Kidney glomerular epithelial cell (primary cell): ENCODE measurements at places on chromosomes 5 and 9.

- DNase-seq = no peak
Observed at GRCh38 chr5:126366199-126366560, 57.0 kb upstream of the GRAMD2B start.

- no peak for DNase-seq
Observed at GRCh38 chr9:133421615-133422542, at the start of gene ADAMTS13. Gene ADAMTS13, plus strand, starts transcription at chr9:133422367. Its CDS starts 77 bp downstream, at chr9:133422444.

- DNase-seq = no peak
Observed at GRCh38 chr5:157740229-157740610, 3.3 kb upstream of the LSM11 start.

DNA sequence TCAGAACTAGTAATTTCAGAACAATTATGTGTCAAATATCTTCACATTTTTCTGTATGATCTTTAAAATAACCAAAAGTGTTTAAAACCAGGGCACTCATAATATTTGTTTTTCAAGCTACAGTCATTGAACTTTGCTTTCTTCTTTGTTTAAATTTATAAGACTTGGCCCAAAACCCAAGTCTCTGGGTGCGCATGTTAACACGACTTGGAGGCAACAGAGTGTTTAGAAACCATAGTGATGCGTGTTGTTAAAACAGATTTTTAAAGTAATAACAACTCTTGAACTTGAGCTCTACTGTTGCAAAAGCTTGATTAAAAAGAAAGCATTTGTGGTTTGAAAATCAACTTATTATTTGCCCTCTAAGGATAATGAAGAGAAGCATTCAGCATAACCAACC is 26.0 kb upstream of the GRIN3A start:
- no peak for DNase-seq

GRCh38 chr9:125608489-125609224 is 98.4 kb downstream of the MAPKAP1 start:
- DNase-seq = no peak

DNA sequence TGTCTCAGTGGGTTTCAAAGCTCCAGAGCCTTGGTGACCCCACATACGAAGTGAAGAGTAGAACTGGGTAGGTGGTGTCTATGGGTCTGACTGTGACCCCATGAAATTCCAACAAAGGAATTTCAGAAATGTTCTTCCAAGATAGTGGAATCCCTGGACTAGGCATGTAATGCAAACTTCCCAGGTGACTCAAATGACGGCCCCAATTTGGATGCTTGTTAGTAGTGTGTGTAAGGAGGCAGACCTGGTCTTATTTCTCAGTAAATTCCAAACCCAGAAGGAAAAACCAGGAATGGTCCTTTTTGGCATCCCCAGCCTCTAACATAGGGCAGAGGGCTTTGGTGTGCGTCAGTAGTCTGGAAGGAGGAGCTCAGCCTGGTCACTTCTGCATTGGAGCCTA is 43.6 kb upstream of the ABCA1 start:
- DNase-seq = peak; percentile 15

- no peak for DNase-seq
Observed at GRCh38 chr5:131999041-131999440, 12.4 kb downstream of the ACSL6 start.

GRCh38 chr9:35650341-35651158 is at the start of gene SIT1:
Gene SIT1, minus strand, starts transcription at chr9:35650931. Its CDS starts 78 bp downstream, at chr9:35650853.
- no peak for DNase-seq

DNA sequence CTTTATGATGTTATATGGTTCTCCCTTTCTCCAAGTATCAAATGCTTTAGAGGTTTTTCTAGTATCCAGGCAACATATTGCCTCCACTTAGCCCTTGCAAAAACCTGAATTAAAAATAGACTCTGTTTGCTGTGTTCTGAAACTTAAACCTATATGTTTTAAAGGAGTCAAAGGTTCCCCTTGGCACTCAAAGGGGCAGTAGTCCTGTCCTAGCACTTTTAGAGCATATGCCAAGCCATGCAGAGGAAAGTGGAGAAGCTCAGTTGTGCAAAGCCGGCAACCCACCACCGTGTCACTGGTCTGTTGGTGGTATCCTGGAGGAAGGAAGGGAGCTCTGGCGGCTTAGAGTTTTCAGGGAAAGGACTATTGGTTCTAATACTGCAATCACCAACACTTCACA is 154.3 kb downstream of the PIP5K1B start:
- DNase-seq = no peak

- peak; percentile 97 for DNase-seq
Observed at GRCh38 chr5:14190194-14191164, 47.3 kb downstream of the TRIO start.

GRCh38 chr5:141494761-141495452 is 6.0 kb downstream of the PCDHGC5 start:
- no peak for DNase-seq

DNA sequence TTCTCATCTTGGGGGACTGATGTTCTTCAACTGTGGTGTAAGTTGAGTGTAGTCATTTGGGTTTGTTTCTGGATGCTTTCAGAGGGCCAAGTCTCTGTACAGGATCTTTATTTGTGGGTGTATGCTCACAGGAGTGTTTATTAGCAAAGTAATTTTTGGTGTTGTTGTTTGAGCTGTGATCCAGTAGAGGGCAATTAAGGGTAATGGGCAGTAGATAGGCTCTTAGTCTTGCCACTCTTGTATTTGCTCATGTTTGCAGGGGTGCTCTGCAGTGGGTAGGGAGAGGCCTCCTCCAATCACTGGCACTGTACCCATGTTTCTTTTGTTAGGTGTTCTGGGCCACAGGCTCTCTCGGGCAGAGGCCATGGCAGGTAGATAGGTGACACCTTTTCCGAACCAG is 45.9 kb upstream of the ITGA2 start:
- DNase-seq = no peak

- no peak for DNase-seq
Observed at GRCh38 chr9:115492869-115493268, 374.9 kb upstream of the TNC start.

DNA sequence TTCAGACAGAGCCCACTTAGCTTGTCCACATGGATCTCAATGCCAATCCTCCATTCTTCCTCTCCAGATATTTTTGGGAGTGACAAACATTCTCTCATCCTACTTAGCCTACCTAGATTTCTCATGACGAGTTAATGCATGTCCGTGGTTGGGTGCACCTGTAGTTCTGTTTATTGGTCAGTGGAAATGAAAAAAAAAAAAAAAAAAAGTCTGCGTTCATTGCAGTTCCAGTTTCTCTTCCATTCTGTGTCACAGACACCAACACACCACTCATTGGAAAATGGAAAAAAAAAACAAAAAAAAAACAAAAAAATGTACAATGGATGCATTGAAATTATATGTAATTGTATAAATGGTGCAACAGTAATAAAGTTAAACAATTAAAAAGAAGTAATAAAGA is 59.0 kb downstream of the BASP1 start:
- no peak for DNase-seq

GRCh38 chr9:100425758-100426157 is 1.2 kb upstream of the MSANTD3 start:
- no peak for DNase-seq

GRCh38 chr9:68887232-68887631 is 126.7 kb downstream of the PRKACG start:
- DNase-seq = no peak

DNA sequence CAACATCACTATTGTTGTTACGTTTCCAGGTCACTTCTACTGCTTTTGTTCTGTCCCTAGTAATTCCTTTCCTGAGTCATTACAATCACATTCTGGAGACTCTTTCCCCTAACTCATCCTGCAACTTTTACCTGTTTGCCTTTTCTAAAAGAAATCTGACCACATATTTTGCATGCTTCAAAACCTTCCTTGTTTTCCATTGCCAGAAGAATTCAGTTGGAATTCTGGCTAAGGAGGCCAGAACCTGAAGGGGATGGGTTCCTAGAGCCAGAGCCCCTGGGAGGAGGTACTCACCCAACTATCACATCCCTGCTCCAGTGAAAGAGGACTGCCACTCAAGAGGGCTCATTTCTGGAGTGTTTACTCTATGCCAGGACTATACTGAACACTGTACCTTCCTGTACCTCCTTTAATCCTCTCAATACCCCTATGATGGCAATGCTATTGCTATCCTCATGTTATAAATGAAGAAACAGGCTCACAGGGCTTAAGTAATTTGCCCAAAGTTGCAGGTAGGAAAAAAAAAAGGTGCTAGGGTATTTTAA is 42.8 kb upstream of the MAST4 start:
- no peak for DNase-seq

GRCh38 chr5:163433271-163433670 is 4.1 kb upstream of the CCNG1 start:
- DNase-seq = no peak

GRCh38 chr5:168952196-168952595 is 348.7 kb downstream of the SLIT3 start:
- no peak for DNase-seq

GRCh38 chr5:96610747-96611146 is 51.4 kb upstream of the CAST start:
- no peak for DNase-seq

DNA sequence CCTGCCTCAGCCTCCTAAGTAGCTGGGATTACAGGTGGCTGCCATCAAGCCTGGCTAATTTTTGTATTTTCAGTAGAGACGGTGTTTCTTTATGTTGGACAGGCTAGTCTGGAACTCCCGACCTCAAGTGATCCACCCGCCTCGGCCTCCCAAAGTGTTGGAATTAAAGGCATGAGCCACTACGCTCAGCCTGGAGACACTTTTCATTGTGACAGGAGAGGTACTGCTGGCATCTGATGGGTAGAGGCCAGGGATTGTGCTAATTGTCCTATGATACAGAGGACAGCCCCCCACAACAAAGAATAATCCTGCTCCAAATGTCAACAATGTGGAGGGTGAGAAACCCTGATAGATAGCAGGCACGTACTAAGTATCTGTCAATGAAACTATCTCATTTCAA is 91.3 kb upstream of the SLC25A48 start:
- no peak for DNase-seq

DNA sequence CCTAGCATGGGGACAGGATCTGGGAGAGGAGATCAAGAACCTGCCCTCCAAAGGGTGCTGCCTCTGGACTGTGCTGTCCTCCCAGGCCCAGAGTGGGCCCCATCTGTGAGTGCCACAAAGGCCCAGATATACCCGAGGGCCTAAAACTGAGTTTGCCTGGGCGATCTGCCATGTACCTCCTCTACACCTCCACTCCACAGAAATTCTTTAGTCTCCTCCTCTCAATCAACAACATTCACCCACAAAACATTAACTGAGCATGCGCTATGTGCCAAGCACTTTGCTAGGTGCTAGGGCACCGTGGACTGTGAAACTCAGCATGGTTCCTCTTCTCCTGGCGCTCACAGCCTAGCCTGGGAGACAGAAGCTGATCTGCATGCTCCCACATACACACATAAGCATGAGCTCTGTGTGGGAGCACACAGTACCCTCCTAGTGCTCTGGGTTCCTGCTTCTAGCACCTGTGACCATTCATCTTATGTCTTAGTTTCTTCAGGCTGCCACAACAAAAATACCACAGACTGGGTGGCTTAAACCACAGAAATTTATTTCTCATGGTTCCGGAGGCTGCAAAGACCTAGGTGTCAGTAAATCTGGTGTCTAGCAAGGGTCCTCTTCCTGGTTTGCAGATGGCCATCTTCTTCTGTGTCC is 82.0 kb upstream of the FSTL4 start:
- no peak for DNase-seq

DNA sequence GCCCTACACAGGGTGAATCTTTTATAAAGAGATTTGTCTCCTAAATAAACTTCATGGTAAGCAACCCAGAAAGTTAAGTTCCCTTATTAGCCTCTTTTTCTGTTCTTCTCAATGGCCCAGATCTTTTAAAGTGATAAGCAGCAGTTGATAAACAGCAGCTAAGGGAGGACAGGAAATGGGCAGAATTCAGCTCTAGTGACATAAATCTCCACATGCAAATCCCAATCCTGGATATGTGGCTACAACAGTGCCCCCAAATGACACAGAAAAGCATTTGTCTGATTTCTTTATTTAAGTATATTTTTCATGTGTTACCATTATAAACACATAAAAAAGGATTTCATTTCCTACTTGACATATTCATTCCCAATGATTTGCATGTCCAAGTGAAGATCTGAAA is 199.0 kb downstream of the DTWD2 start:
- no peak for DNase-seq

GRCh38 chr9:127783111-127784008 is 2.5 kb upstream of the CDK9 start:
- no peak for DNase-seq

DNA sequence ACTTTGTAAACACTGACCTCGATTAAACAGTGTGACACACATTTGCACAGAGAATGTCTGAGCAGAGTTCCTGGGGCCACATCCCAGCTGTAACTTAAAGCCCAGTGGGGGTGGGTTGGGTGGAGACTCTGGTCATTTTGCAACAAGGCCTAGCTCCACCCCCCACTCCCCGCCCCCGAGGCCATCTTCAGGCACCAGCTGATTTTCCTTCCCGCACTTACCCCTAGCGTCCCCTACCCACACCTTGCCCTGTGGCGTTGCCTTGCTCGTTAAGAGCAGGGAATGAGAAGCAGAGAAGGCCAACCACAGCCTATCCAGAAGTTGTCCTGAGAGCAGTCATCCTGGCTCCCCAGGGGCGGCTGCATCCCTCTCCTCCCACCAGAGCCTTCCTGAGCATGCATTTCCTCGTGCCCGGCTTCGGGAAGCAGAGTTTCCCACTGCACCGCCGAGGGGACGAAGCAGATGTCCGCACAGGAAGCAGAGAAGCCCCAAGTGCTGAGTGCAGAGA is 101.7 kb upstream of the SARDH start:
- no peak for DNase-seq

DNA sequence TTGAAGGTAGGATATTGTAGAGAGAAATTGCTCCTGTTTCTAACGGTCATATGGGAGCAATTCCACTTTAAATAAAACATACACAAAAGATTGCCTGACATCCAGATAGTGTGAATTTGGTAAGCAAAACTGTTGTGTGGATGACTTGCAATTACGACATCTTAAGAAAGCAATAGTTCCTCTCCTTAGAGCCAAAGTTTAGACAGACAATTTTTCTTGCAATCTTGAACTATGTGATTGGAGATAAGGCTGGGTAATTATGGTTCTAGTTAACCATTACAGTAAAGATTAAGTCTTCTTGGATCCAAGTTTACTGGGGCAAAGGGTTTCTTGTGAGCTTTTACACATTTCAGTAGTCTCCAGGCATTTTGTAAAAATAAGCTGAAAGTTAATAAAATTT is 1080.6 kb upstream of the CDH6 start:
- peak; percentile 37 for DNase-seq

DNA sequence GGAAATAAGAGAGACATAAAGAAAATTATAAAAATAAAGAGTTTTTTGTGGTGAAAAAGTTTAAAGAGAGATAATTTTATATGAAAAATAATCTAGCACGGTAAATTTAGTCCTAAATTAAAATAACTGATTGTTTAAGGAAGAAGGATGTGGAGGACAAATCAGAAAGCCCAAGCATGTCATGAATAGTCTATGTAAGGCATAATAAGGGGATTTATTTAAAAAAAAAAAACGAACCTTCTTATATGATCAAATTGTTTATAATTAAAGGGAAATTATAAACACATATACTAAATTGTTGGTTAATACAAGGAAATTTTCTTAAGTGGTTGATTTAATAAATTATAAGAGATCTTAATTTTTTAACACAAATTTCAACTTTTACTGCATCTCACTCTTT is 551.8 kb upstream of the TYRP1 start:
- no peak for DNase-seq
